ENCODE measurements at places on chromosomes 1 and 21. TPM values are rescaled to one million over a fixed set of nuclear protein-coding genes. Genes with fewer than 3 reads are reported as not detected.

The OR2T2 gene
- polyA plus RNA-seq = not detected

The GPR52 gene
- polyA plus RNA-seq = not detected

The KRTAP7-1 gene
- not detected for polyA plus RNA-seq

The FAM76A gene
- 15.9 TPM for polyA plus RNA-seq

The CFH gene
- 25.5 TPM for polyA plus RNA-seq

The OR2L8 gene
- polyA plus RNA-seq = not detected

The KDF1 gene
- 9.2 TPM for polyA plus RNA-seq

The LRRC38 gene
- not detected for polyA plus RNA-seq

The LIPI gene
- 0.69 TPM for polyA plus RNA-seq

The PTPN7 gene
- 0.95 TPM for polyA plus RNA-seq

The TNNI3K gene
- polyA plus RNA-seq = 1.5 TPM

The ITPKB gene
- 27.8 TPM for polyA plus RNA-seq

The SLC5A3 gene
- 40.6 TPM for polyA plus RNA-seq

The PTGER3 gene
- 52.3 TPM for polyA plus RNA-seq

The NADK gene
- 40.8 TPM for polyA plus RNA-seq

DNA sequence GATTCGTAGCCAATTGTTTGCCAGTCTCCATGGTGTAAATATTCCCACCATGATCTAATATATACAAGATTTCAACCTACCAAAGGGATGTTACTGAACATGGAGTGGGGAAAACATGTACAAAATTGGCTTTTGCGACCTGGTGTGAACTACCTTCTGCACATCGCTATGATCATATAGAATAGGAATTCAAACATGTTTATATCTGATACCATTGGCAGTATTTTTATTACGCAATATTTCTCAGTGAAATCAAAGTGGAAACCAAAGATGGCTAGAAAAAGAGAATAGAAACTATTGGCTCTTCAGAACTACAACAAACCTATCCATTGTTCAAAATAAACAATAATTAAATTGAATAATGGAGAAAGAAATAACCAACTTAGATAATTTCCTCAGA lies 285.1 kb downstream of the TPR start:
- DNase-seq = no peak

GRCh38 chr1:119603695-119604094 lies 44.4 kb downstream of the ZNF697 start:
- DNase-seq = no peak

DNA sequence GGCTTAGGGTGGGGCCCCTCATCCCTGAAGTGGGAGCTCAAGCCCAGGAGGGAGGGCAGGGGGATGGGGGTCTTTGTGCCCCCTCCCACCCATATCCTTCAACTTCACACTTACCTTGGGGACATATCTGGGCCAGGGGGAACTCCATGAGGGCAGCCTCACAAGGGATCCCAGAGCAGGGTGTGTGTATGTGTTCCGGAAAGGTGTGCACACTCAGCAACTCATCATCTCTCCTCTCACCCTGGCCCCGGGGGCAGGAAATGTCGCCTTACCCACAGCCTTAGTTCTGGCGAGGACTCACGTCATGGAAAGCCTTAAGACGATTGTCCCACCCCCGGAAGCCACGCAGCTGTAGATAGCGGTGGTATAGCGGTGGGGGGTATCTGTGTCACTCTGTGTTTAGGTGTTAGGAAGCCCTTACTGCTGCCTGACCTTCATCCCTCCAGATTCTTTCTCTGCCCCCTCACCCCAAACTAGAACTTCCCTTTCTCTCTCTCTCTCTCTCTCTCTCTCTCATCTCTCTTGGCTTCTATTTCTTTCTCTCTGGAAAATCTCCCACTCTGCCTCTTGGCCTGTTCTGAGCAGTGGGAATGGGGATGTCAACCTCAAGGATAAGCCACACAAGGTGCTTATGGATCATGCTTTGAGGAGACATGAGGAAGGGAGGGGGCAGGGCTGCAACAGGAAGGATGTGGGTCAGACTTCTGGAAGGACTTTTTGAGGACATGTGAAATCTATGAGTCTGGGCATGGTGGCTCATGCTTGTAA lies at the start of gene SH2D2A:
Gene SH2D2A, minus strand, starts transcription at position 288 of the 768 bp plus-strand sequence. Its CDS starts 140 bp downstream, at position 148.
- no peak for DNase-seq

DNA sequence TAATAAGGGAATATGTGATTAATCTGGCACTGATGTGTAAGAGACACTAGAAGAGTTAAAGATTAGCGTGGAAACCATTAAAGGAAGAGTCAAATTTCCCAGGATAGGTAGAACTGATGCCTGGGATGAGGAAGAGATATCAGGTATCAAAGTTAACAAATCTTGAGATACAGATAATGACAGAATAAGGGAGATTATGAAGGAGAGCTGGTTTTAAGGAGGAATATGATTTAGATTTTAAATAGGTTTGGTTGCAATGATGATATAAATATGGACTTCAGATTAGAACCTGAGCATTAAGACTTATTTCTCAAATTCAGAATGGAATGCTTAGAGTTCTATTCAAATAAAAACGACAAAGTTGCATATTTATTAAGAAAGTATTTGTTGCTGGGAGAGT lies 26.2 kb downstream of the MAGI3 start:
- DNase-seq = no peak

DNA sequence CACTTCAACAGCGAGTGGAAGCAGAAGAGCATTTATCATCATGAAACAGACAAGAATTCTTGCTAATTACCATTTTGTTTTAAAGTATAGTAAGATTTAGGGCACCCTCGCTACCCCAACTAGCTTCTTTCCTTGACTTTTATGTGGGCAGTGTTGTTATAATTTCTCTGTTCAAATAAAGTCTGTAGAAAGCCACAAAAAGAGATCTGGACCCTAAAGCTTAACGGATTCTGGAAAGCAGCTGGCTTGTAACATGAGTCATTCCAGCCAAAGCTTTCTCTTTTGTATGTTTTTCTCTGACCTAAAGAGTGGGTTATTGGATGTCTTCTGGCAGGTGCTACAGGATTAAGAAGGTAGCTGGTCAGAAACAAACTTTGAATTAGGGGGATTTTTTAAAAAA lies 37.4 kb downstream of the RUNX1 start:
- DNase-seq = no peak

DNA sequence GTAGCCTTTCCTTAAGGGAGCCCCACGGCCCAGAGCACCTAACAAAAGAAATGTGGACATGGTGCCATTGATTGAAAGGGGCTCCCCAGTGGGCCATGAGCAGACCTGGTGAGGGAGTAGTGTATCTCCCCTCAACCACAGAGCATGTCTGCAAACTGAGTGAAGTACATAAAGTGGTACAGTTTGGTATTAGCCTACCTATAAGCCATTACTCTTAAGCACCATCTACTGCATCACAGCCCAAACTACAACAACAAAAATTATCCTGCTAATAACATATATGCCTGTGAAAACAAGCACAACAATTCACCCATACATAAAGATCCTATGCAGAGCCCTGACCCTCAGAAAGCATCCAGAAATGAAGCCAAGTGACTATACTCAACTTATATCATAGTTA lies 407.8 kb downstream of the PTPRC start:
- DNase-seq = no peak

DNA sequence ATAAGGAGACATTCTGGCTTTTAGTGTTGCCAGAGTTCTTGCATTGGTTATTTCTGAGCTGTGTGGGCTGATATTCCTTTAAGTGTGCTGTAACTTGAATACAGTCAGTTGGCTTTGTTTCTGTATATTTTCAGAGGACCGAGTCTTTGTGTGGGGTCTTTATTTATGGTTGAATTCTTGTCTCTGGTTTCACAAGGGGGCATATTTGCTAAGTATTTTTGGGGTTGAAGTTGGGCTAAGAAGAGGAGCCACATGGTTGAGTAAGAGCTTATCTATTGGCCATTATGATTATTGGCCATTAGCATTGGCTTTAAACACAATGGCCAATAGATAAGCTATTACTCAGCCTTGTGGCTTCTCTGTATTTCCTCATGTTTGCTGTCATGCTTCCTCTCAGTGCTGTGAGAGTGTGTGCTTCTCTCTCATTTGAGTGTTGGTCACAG lies 26.3 kb upstream of the PTGFR start:
- no peak for DNase-seq

GRCh38 chr1:27575840-27576331 lies 28.1 kb downstream of the AHDC1 start:
- no peak for DNase-seq

- no peak for DNase-seq
Measured at GRCh38 chr1:46526013-46526690, 25.3 kb downstream of the KNCN start.

DNA sequence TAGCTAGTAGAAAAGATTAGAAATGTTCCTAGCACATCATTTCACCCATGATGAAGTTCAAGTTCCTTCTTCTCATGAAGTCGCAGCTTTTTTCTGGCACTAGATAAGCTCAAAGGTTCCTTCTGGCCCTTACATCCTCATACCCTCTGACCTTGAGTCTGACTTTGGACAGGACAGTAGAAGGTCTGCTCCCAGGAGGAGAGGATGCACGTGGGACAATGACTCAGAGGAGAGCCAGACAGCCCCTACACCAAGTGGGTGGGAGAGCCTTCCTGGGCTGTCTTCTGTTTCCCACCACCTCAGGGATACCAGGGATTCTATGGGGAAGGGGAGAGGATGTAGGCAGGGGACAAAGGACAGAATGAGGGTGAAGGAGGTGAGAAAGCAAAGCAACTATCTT lies 86.0 kb downstream of the HHIPL2 start:
- no peak for DNase-seq

DNA sequence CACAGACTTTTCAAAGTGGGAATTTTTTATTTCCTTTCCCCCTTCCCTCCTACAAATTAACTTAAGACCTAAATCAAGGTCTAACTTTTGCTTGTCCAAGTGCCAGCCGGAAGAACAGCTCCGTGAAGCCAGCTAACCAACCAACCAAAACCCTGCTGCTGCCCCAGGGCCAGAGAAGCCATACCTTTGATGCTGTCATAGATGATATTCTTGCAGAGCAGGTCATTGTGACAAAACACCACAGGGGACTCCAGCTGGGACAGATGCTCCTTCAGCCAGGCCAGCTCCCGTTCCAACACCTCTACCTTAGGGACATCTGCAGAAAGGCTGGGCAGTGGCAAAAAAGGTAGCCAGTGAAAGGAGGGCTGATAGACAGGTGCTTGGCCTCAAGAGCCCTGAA lies 10.7 kb downstream of the ETNK2 start:
- no peak for DNase-seq

GRCh38 chr1:56863265-56863992 lies 8.8 kb downstream of the C8A start:
- no peak for DNase-seq

GRCh38 chr1:61318319-61319125 lies 236.2 kb downstream of the NFIA start:
- no peak for DNase-seq

DNA sequence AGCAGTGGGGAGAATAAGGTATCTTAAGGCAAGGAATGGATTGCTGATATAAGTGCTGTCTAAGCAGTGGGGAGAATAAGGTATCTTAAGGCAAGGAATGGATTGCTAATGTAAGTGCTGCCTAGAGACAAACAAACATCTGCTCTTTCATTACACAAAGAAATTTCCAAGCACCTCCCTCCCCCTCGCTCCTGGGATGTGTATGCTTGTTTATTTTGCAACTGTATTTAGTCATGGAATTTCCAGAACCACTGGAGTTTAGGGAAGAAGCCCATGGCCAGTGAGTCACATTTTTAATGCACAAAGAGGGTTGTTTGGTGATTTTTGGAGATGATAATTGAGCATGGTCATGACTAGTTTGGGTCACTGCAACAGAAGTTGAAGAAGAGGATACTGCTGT lies 21.5 kb downstream of the PDPN start:
- no peak for DNase-seq

DNA sequence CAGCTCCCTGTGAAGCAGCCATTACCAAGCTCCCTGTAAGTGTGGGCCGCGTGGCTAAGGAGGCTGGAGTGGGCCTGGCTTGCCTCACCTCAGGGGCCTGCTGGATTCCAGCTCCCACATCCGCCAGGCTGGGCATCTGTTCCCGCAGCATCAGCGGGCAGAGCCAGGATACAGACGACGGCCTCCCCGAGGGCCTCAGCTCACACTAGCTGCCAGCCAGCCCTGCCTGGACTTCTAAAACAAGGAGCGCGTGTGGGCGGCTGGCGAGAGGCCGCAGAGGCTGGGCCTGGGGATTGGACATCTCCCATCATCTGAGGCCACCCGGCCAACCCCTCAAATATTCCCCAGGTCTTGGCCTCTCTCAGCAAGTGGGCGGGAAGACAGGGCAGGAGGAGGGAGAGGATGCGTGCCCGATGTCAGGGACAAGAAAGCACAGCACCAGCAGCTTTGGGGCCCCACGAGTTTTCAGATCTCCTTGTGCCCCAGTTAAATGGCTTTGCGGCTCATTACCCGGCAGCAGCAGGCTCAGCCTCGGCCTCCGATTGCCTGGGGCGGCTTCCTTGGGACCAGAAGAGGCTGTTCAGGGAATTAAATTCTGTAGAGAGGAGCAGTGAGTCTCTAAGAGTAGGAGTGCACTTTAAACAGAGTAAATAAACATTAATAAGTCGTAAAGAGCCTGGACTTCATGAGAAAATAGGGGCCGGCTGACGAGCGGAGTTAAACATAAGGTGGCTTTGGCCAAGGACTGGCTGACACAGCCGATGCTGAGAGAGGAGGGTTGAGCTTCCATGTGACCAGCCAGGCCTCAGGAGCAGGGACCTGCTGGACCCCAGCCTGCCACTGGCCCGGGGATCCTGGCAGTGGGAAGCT lies 208.9 kb upstream of the C1orf174 start:
- DNase-seq = no peak

DNA sequence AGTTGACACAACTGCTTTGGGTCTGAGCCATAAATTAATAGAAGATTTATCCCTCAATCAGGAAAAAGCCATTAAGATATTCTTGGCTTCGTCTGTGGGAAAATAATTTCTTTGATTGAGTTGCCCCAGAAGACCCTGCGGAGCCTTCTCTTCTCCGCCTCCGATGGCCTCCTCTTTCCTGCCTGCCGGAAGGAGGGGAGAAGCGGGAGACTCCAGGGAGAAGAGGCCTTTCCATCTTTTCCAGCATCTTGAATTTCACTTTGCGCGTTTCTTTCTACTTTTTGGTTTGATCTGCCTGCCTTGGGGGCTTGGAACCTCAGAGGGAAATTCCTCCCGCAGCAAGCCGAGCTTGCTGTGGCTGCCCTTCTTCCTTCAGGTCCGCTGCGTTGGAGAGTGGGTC lies 16.8 kb downstream of the HLX start:
- DNase-seq = no peak

- DNase-seq = no peak
Measured at GRCh38 chr1:231781892-231782291, 155.3 kb downstream of the DISC1 start.

DNA sequence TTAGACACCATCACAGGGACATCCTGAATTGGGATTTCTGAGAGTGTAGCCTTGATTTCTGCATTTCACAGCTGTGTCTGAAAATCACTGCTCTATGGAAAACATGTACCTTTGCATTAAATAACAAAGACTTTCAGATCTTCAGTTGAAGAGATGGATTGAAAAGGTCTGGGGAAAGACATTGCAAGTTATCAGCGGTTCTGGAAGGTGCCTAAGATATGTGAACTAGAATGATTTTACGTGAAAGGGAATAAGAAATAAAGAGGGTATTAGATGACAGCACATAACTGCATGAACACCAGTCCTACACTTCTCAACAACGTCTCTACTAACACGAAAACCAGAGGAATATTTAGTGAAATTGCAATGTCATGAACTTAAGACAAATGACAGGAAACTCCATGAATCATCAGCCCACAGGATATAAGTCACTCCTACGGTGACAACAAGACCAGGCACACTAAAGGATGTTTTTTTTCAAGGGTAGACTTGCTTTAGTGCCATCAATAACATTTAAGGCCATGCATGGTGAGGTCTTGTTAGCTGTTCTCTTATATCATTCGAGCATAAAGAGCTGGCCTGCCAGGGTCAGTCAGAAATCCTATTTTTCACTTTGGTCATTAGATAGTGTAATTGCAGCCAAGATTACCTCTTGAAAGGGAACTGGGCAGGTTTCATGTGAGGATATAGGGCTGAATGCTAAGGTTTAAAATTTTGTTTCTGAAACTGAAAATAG lies 283.1 kb downstream of the GRIK1 start:
- peak; percentile 26 for DNase-seq

All from left renal cortex interstitium (tissue), 4 donors.